ENCODE measurements at places on chromosomes 7 and 10.

DNA sequence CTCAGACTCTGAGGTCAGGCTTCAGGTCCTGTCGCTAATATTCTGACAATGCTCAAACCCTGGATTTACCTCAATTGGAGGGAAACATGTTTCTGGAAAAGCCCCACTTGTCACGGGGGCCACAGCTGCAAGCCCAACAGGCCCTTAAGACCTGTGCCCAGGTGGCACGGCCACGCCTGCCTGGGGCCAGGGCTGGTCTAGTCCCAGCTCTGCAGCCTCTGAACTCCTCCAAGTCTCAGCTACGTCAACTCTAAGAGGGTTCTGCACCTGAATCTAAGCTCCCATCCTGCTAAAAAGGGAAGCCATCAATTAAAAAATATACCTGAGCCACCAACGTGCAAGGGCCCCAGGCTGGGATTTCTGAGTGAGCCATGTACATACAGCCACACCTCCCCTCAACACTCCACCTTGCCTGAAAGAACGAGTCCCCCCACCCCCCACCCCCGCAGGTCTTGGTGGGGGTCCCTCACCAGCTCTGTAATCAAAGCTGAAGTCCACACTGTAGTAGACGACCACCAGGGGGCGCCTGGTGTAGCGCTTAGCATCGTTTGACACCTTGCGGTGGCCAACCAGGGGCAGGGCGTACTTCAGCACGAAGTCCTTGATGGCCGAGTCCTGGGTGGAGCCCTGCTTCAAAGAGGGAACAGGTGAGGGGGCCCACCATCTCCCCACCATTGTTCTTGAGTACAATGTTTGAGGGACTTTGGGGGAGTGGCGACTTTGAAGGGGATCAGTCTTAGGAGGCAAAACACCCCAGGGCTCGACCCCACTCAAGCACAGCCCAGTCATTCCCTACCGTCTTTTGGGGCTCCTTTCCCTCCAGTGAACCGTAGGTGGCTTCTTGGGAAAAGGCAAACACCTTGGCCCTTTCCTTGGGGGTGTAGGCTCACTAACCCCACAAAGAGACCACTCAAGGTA, 22.6 kb downstream of the PDIA4 start:
- DNase-seq, result peak; percentile 80

DNA sequence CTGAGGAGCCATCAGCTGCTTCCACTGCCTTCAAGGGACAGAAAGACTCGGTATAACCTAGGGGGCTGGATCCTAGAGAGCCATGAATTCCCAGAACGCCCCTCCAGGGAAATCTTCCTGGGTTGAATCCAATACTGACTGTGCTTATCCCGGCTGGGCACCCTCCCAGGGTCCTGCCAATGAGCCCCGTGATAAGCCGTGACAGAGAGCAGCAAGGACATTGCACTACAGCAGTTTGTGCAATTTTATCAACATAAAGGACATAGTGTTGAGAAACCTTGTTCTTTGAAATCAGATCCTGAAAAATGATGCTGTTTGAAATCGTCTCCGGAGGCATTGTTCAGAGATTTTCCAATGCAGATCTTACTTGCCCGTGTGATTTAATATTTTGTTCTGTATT, 18.8 kb downstream of the AKR1B1 start:
- no peak for DNase-seq

GRCh38 chr10:47022311-47023131, 111.3 kb downstream of the PTPN20 start:
- DNase-seq, result no peak

DNA sequence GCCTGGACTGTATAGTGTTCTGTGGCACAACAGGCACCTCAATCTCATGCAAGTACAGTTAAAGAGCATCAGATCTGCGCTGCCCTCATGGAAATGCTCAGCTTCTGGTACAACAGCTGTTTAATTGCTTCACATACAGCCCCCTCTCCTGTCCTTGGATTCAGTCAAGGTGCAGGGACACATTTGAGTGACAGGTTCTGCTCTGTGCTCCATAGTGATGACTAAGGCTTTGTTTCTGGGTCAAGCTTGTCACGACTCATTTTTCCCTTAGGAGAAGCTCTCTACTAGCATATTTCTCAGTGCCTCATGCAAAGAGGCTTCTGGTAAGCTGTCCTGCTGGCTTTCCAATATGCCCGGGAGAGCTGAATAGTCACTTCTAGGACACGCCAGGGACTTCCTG, 26.8 kb upstream of the MYO3A start:
- no peak for DNase-seq

- no peak for DNase-seq
These were observed 26.2 kb upstream of the LMBR1 start for GRCh38 chr7:156919132-156919713.

DNA sequence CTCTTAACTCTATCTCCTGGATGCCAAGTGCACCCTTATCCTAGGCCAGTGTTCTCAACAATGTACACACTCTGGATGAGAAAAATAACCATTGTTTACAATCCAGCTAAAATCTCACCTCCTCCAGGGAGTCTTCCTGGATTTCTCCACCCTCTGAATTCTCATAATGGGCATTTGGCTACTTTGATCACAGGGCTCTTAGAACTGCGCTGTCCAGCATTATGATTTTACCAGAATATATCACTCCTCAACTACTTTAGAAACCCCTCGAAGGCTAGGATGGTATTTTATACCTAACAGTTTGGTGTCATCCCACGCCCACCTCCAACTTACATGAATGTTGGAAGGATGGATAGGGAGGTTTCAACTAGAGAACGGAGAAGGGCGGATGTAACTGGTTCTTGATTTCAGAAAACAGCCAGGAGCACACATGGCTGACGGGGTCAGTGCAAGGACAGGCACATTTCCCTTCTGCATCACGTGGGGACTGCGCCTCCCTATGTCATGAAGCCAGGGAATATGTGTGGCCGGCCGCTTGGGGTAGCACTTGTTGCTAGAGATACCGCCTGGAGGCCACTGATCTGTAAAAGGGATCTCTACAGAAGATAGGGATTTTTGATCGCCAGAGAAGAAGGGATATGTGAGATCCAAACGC, 1.2 kb upstream of the ATP6V0E2 start:
- peak; percentile 74 for DNase-seq

DNA sequence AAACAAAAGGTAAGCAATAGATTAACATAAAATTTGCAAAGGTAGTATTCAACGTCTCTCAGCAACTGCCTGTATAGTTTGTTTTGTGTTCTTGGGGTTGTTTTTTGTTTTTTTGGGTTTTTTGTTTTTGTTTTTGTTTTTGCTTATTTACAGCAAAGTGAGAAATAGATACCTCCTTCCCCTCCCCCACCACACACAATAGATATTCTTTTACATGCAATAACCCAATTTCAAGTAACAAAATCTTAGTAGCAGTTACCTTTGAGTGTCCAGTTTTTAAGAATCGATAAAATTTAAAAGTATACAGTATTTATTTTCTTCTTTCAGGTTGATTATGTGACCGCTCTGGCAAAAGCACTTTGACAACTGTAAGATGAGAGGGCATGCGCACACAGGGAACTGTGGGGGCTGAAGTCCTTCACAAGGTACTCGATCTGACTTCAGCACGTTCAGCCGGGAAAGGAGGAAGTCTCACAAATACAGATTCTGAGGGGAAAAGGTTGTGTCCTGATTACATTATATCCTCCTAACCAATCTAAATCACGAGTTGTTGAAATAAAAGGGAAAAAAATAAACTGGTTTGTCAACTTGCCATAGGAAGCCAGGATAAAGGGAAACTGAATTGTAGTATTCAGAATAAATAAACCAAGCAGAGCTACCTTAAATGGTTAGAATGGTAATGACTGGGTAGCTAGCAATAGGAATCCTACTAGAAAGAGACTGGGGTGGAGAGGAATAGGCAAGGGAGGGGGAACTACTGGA, 47.8 kb downstream of the CPEB3 start:
- peak; percentile 63 for DNase-seq

DNA sequence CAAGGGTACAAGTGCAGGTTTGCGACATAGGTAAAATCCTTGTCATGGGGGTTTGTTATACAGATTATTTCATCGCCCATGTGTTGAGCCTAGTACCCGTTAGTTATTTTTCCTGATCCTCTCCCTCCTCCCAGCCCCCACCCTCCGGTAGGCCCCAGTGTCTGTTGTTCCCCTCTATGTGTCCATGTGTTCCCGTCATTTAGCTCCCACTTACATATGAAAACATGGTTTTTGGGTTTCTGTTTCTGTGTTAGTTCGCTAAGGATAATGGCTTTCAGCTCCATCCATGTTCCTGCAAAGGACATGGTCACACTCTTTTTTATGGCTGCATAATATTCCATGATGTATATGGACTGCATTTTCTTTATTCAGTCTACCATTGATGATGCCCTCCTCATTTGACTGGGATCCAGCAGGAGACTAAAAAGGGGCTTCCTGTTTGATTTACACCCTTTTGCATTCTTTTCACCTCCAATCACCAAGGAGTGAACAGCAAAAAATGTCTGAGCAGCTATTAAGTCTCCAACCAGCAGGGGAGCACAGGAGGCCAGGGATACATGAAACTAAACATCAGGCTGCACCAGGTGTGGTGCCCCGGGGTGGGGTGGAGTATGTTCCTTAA, 188.2 kb downstream of the SKIDA1 start:
- no peak for DNase-seq

DNA sequence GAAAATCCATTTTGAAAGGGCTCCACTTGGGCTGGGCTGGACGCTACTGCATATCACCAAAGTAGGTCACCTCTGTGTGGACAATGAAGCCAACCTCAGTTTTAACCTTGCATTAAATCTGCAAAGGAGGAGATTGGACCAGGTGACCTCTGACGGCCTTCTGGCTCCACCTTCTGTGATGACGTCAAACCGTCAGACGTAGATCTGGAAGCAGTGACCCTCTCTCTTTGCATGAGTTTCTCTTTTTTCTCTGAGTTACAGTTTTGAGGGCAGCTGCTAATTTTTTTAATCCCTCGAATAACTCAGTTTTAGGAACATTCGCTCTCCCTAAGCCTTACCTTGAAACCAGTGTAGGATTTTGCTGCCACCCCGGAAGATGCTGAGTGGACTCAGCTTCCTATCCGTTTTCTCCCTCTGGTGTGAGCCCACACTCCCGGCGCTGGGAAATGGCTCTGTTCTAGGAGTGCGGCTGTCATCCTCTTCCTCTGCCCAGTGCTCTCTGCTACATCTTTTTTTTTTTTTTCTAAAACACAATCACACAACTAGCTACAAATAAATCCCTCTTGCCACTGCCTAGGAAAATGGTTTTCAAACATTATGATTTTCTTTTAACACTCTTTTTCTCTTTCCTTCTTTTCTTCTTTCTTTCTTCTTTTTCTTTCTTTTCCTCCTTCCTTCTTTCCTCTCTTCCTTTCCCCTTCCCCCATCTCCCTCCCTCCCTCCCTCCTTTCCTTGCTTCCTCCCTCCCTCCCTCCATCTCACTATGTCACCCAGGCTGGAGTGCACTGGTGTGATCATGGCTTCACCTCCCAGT, 27.7 kb upstream of the NMT2 start:
- DNase-seq, result no peak

DNA sequence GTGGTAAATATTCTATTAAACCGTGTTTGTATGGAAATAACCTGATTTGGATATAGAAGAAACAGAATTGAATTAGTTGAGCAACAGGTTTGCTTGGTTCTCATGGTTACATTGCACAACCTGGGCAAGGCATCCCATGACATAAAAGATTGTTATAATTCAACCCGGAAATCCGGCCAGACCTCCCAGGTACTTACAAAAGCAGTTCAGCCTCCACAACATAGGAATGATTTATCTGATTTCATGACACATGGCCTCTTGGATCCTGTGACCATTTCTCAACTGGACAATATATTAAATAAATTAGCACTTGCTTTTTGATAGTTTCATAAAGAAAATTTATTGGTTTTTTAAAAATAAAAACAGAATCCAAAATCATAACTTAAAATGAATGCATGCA, 55.1 kb upstream of the PTPN12 start:
- no peak for DNase-seq

DNA sequence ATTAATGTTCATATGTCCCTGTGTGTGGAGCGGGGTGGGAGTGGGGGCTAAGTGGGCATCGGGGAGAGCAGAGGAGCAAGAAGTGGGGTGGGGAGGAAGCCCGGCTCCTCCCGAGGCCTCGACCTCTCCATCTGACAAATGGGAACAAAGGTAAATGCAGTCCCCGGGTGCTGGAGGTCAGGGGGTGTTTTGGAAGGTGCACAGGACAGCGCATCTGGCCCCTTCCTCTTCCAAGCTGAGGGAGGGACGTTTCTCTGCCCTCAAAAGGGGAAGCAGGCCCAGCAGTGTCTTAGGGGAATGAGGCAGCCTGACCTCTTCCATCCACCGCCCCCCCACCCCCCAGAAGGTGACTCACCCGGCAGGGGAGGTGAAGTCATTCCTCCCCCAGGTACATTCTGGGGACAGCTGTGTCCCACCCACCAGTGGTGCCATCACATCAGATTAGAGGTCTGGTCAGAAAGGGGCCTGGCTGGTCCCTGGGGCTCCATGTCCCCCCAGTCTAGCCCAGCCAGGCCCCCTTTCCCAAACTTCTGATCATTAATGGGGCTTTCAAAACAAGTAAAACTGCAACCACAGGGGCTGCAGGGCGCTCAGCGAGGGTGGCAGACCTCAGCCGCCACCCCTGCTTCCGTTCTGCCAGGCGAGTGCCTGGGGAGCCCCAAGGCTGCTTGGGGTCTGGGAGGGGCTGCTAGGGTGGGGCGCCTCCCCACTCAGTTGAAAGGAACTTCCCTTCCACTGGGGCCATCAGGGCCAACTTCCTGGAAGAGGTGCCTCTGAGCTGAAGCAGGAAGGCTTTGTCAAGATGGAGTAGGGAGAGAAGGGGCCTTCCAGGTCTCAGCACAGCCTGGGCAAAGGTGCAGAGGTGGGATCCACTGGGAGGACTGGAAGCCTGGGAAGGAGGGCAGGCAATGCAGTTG, 10.8 kb downstream of the LFNG start:
- DNase-seq, result peak; percentile 36

- no peak for DNase-seq
These were observed 78.2 kb upstream of the CHST15 start for GRCh38 chr10:124171561-124171960.

DNA sequence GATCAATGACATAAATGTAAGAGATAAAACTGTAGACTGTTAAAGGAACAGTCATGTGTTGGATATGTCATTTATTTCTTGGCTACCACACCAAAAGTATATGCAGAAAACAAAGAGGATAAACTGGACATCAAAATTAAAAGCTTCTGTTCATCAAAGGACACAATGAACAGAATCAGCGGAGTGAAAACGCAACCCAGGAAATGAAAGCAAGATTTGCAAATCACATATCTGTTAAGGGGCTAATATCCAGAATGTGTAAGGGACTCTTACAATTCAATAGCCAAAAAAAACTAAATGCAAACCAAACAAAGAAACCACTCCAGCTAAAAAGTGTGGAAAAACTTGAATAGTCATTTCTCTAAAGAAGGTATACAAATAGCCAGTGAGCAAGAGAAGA, 164.3 kb downstream of the ZMYND11 start:
- no peak for DNase-seq

DNA sequence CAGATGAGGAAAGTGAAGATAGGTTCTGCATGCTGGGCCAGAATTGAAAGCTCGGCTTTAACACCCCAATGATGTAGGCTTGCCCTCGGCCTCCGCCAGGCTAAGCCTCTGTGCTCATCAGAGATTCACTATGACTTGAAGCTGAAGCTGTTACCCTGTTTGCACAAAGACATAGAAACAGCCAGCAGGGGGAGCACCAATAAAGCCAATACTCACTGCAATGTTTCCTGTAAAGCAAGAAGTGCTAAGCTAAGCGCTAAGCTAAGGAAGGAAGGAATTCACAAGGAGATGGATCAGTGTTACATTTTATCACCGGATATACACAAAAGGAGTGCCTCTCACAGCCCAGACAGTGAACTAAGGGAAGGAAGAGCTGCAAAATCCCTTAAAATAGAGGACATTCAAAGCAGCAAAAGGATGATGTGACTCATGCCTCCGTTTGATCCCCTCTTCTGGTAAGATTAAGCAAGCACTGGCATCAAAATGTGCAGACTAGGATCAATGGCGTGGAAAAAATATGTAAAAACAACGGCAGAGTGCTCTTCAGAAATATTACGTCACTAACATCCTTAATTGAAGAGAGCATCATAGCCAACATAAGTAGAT, 153.8 kb downstream of the COBL start:
- peak; percentile 78 for DNase-seq
